ENCODE measurements at places on chromosomes 5 and 9. TPM values are rescaled to one million over a fixed set of nuclear protein-coding genes. Genes with fewer than 3 reads are reported as not detected.

The RASEF gene
- total RNA-seq: not detected

The SPINK6 gene
- not detected for total RNA-seq

The ZNF454 gene
- not detected for total RNA-seq

The PTAR1 gene
- 27.1 TPM for total RNA-seq

DNA sequence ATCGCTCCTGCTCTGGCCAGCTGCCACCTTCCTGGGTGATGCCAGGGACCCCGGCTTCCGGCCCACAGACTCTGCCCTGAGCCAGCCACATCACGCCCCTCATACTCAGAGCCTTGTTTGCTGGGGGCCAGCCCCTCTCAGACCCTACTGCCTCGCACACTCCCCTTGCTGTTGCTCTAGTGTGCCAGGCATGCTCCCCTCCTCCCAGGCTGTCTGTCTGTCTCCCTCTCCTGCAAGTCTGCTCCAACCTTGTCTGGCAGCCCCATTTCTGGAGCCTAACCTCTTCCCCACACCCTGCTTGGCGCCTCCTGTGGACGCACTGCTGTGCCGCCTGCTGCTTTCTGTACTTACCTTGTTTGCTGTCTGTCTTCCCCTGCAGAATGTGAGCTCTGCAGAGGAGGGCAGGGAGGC is 184.7 kb downstream of the HSPA4 start:
- no peaks in the 10 kb centered on the region for H3K36me3 ChIP-seq
- H3K27ac ChIP-seq: no peak overlapping the region
- H3K4me3 ChIP-seq: no peak overlapping the region
- no peaks in the 10 kb centered on the region for H3K27me3 ChIP-seq
- DNase-seq: no peak

DNA sequence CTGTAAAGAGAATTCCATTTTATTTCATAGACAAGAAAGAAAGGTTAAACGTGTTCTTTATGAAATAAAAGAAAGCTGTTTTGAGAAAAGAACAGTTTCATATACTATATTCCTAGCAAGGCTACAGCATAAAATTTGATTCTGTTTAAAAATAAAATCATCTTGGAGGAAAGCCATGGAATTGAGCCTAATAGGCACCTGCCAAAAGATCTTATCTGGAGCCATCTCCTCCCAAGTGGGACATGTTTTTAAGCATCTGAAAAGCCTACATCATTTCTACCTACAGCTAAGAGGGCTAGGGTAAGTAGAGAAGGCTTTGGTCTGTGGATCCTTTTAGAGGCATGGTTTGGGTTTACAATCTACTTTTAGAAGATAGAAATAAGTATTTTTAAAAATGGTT is 89.3 kb downstream of the GAS1 start:
- no peaks in the 10 kb centered on the region for H3K4me1 ChIP-seq
- DNase-seq: no peak
- H3K27ac ChIP-seq: no peak overlapping the region
- H3K36me3 ChIP-seq: no peaks in the 10 kb centered on the region
- H3K4me3 ChIP-seq: no peak overlapping the region

DNA sequence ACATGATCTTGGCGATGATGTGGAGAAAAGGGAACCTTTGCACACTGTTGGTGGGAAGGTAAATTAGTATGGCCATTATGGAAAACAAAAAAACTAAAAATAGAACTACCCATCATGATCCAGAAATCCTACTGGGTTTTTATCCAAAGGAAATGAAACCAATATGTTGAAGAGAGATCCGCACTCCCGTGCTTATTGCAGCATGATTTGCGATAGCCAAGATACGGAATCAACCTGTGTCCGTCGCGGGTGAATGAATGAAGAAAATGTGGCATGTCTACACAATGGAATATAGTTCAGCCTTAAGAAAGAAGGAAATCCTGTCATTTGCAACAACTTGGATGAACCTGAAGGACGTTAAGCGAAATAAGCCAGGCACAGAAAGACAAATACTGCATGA is 84.5 kb downstream of the TTLL11 start:
- H3K27ac ChIP-seq: no peak overlapping the region
- H3K4me1 ChIP-seq: peaks cover 5% of the 10 kb centered on the region
- peaks cover 2% of the 10 kb centered on the region for H3K36me3 ChIP-seq

- H3K4me1 ChIP-seq: no peaks in the 10 kb centered on the region
- no peaks in the 10 kb centered on the region for H3K36me3 ChIP-seq
- no peak for DNase-seq
Measured at GRCh38 chr5:133663397-133664054, 51.2 kb upstream of the FSTL4 start.

Measured in activated naive CD8-positive, alpha-beta T cell treated with anti-CD3 and anti-CD28 coated beads for 36 hours (primary cell).